ENCODE measurements at places on chromosomes 4 and X.

DNA sequence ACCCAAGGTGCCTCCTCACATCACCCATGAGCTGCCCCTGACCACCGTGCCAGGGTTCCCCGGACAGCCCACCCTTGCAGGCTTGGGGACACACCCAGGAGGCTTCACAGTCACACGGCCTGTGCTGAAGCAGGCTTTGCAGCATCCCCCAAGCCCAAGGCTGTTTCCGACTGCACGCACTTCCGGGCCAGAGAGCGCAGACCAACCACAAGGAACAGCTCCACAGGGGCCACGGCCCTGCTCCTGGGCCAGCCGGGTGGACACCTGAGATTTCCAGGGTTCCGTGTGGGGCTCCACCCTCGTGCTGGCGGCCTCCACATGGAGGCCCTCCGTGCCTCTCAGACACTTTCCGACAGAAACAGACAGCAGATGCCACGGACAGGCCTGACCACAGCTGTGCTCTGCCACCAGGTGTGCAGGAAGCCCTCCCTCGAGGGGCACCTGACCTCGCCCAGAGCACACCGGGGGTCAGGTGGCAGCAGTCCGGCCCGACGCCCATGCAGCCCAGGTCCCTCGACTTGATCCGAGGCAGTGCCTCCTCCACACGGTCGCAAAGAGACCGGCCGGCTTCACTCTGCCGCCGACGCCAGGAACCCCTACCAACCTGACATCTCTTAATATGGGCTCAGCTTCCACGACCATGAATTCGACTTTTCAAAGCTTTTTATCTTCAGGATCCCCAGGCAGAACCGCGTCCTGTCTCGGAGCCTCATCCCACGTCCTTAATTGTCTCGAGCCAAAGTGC, 8.0 kb downstream of the CTBP1 start:
- DNase-seq, result no peak

DNA sequence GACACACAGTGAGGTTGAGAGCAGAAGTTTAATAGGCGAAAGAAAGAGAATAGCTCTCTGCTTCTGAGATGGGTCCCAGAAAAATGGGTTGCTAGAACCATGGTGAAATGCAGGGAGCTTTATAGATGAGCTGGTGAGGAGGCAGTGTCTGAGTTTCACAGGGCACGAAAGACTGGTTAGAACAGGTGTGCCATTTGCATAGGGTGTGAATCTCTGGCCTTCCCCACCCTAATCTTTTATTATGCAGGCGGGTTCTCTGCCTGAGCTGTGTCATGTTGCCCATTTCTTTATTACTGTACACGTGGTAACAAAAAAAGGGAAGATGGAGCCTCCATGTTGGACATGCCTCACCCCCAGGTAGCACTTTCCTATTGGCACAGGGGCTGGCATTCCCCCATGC, 39.1 kb downstream of the FUNDC1 start:
- DNase-seq, result no peak

DNA sequence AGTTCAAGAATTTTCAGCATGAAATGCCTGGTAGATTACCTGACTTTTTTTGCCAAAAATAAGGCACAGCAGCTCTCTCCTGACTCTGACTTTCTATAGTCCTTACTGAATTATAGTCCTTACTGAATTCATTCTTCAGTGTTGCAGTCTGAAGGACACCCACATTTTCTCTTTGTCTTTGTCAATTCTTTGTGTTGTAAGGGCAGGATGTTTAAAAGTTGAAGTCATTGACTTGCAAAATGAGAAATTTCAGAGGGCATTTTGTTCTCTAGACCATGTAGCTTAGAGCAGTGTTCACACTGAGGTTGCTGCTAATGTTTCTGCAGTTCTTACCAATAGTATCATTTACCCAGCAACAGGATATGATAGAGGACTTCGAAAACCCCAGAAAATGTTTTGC, 168.0 kb downstream of the SOWAHB start:
- DNase-seq, result peak; percentile 71

GRCh38 chr4:111268769-111269414, 646.0 kb upstream of the PITX2 start:
- DNase-seq, result no peak

- peak; percentile 28 for DNase-seq
Observed at GRCh38 chrX:13428053-13428786, 108.4 kb upstream of the ATXN3L start.

- no peak for DNase-seq
Observed at GRCh38 chrX:37871626-37872302, 24.4 kb upstream of the DYNLT3 start.

- DNase-seq, result no peak
Observed at GRCh38 chr4:160877087-160877790, 1286.6 kb downstream of the FSTL5 start.

DNA sequence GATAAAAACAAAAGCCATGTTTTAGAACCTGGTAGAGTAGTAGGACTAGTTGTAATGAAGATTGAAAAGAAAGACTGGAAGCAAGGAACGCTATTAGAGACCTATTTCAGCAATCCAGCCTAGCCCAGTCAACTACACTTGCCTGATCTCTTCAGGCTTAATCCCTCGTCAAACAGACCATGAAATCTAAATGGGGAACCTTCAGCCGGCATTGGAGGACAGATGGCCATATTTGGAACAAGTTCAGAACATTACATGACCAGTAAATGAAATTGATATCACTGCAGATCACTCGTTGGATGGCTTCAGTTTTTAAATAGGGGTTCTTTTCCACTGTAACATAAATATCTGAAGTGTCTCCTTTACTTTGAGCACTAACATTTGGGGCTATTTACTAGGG, 84.8 kb upstream of the WDR44 start:
- no peak for DNase-seq

DNA sequence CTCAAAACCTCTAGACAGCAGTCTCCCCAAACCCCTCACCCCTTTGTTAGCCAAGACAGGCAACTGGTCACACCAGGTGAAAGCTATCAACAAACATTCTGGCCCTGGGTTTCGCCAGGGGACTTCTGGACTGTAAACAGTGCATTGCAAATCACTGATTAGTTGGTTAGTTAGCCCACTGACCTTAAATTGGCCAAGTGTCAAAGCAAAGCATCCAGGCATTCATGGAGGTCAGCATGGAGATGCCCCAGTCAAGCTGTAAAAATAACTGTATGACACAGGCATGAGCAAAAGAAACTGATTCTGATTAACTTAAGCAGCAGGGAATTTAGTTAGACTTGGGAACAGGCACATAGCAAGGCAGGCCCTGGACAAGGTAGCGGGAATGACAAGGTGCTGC, 156.0 kb upstream of the TTC29 start:
- no peak for DNase-seq

GRCh38 chr4:82643994-82644733, 82.4 kb upstream of the TMEM150C start:
- DNase-seq, result no peak

GRCh38 chr4:153497988-153498967, 32.1 kb downstream of the TMEM131L start:
- no peak for DNase-seq

GRCh38 chr4:16505726-16506125, 279.5 kb upstream of the TAPT1 start:
- DNase-seq, result no peak

DNA sequence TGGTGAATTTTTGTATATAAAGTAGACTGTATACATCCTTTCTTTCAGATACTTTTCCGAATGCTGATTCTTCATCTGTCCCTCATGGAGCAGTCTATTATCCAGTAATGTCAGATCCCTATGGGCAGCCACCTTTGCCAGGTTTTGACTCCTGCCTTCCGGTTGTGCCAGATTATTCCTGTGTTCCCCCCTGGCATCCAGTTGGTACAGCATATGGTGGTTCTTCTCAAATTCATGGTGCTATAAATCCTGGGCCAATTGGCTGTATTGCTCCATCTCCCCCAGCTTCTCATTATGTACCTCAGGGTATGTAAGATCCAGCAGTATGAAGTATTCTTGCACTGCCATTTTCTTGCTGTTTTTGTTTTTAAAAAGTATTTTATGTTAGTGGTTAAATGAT, 78.7 kb downstream of the ALG13 start:
- DNase-seq, result no peak

DNA sequence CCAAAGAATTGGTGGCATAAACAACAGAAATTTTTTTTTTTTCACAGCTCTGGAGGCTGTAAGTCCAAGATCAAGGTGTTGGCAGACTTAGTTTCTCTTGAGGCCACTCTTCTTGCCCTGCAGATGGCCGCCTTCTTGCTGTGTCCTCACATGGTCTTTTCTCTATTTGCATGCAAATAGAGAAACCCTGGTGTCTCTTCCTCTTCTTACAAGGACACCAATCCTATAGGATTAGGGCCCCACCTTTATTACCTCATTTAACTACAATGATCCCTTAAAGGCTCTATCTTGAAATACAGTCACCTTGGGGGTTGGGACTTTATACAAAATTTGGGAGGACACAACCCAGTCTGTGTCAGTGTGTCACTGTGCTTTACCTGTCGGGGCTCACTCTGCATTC, 175.4 kb upstream of the PGRMC2 start:
- DNase-seq, result no peak

DNA sequence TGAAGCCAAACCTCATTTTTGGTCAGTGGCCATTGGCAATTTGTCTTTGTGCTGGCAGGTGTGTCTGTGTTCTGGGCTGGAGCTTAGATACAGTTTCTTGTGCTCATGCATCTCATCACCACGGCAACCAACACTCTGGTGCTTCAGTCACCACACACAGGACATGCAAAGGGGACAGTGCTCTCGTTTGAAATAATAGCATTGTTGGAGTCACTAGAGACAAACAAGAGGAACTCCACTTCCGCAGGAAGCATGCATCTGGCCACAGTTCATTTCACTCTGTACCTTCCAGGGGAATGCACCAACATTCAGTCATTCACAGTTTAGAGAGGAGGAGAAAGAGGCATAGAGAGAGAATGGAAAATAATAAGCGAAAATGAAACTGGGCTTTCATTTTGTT, 267.4 kb downstream of the ANK2 start:
- no peak for DNase-seq

DNA sequence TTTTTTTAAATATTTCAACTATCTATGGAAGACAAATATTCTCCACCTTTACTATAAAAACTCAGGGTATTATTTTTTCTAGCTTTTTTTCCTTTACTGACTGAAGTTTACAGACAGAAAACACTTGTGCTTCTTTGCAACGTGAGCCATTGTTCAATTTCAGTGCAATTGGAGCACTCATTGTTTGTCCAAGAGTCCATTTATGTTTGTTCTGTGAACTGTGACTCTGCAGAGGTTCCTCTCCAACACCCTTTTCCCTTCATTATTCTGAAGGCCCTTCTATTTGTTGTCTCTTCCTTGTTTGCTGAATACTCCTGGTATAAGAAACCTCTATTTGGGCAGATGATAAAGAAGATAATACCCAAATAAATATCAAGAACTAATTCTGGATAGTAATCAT, 37.4 kb downstream of the DAPP1 start:
- DNase-seq, result no peak

DNA sequence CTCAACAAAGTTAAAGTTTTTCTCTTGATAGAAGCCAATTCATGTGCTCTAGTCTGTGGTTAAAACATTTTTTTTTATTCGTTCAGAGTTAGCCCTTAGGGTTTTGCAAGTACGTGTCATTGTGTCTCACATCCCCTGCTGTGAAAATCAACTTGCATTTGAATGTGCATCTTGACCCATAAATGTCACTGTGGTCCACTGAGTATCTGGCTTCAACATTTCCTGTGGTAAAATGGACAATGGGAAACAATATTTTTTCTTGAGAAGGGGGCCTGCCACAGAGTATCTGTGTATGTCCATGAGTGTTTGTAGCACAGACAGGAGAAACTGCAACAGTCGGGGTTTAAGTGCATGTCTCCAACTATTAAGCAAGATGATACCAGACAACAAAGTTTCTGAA, 554.8 kb upstream of the TENM3 start:
- DNase-seq, result no peak

DNA sequence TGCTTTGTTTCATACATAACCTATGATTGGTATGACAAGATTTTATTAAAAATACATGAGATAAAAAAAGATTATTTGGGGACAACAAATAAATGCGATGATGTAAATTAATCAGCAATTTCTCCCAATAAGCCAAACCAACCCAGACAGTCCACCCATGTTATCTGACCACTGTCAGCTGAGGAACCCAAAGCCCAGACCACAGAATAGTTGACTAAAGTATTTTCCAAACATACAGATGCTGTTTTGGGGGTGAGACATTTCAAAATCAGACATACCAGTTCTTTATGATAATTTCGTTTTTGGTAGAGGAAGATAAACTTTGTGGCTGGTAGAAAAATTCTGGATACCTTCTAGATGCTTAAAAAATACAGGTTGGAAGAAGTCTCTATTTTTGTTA, 650.8 kb upstream of the FAM241A start:
- DNase-seq, result no peak

DNA sequence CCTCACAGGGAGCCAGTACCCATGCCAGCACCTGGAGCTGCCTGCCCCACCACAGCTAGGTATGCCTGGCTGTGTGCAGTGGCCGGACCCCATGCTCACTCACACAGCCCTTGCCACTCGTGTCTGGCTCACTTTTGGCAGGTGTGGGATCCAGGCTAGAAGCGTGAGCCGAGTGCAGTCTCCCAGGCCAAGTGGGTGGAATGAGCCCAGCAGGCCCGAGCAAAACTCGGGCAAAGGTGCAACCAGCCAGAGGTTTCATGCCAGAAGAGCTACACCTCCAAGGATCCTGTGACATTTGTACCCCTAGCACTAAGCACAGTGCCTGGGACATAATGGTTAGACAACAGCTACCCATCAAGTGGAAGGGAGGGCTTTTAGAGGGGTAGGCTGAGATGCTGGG, 217.8 kb downstream of the NSUN7 start:
- DNase-seq, result no peak

- DNase-seq, result no peak
Observed at GRCh38 chr4:8296491-8296890, 26.9 kb downstream of the HTRA3 start.

- no peak for DNase-seq
Observed at GRCh38 chr4:31662951-31663350, 942.8 kb downstream of the PCDH7 start.

GRCh38 chrX:16022580-16023200, 100.7 kb upstream of the GRPR start:
- peak; percentile 8 for DNase-seq

- DNase-seq, result no peak
Observed at GRCh38 chr4:184395971-184396391, 78.4 kb downstream of the IRF2 start.

DNA sequence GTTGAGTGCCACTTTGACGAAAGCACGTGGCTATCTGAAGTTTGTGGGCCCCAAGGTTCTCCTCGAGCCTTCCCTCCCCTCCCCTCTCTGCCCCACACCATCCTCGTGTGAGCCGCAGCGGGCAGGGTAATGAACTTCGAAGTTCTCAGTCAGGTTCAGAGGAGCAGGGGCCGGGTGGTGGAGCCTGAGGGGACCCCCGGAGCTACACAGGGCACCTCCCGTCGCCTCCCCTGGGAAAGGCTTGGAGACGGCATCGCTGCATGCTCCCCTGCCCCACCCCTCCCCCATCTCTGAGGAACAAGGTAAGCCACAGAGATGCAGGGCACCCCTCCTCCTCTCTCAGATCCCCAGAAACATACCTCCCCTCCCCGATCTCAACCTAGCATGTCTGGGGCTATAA, 2.8 kb upstream of the NKX1-1 start:
- DNase-seq, result no peak
